ENCODE measurements at places on chromosomes 7 and 10. TPM values are rescaled to one million over a fixed set of nuclear protein-coding genes. Genes with fewer than 3 reads are reported as not detected.

The LIPK gene
- total RNA-seq = not detected

The RNF32 gene
- 1.4 TPM for total RNA-seq

The PFKP gene
- 120 TPM for total RNA-seq

The WNT8B gene
- total RNA-seq = 0.06 TPM

GRCh38 chr7:112938863-112939573, 147.6 kb downstream of the GPR85 start:
- DNase-seq = no peak

DNA sequence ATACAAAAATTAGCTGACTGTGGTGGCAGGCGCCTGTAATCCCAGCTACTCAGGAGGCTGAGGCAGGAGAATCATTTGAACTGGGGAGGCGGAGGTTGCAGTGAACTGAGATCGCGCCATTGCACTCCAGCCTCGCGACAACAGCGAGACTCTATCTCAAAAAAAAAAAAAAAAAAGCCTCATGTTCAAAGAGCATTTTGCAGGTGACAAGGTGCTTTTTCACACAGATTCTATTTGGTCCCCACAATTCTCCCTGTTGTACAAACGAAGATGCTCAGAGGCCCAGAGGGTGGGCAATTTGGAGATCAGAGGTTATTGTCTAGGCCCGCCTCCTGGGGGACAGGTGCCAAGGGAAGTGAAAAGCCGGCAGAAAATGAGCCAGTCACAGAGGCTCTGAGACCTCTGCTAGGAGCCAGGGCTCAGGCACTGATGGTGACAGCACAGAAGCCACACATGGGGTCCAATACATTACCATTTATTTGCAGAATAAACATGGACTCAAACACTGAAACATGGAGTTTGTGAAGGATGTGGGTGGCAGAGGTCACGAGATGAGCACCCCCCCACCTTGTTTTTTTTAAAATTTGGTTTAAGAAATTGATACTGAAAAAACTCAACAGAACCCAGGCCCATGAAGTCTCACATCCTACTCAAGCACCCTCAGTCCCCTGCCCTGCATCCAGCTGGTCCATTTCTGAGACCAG, 882 bp upstream of the GAL3ST4 start:
- DNase-seq = no peak

- no peak for DNase-seq
Observed at GRCh38 chr10:78602201-78602932, 466.4 kb upstream of the ZMIZ1 start.

- DNase-seq = no peak
Observed at GRCh38 chr7:138797715-138798320, at the start of the genes ATP6V0A4 and TMEM213. TSS of gene ATP6V0A4 (minus strand) at chr7:138798196. CDS start at chr7:138771247, 26,949 bp downstream. TSS of gene TMEM213 (plus strand) at chr7:138797994. CDS start at chr7:138798105, 111 bp downstream.

DNA sequence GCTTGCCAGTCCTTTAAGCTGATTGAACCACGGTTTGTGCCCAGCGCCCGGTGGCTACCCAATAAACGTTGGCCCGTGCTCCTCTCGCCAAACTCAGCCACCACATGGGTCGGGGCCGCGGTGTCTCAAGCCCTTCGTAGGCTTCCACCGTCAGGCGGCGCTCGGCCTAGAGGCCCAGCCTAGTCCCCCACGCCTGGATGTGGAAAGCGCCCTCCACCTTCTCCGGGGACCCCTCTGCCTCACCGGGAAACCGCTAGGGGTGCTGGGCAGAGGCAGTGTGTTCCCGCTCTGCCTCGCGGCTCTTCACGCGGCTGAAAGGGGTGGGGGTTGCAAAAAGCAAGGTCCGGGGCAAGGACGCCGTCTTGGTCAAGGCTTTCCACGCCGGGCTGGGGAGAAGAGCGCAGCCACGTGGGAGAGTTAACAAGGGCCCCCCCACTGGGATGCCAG, 29.8 kb downstream of the LEP start:
- DNase-seq = peak; percentile 57
